ENCODE measurements at places on chromosomes 5 and 9. TPM values are rescaled to one million over a fixed set of nuclear protein-coding genes. Genes with fewer than 3 reads are reported as not detected.

Gene FOXI1
- total RNA-seq = 0.14 TPM

Gene ECSCR
- 8.7 TPM for total RNA-seq

Gene SNX18
- total RNA-seq = 7.8 TPM

Gene TEK
- 2.4 TPM for total RNA-seq

Gene CIZ1
- total RNA-seq = 25.4 TPM

Gene TNFSF15
- total RNA-seq = 1.5 TPM

Gene MYOT
- 0.33 TPM for total RNA-seq

GRCh38 chr9:134637241-134637640, 4.4 kb upstream of the COL5A1 start:
- no peak for DNase-seq
- no peaks in the 10 kb centered on the region for H3K36me3 ChIP-seq
- H3K27ac ChIP-seq = no peak overlapping the region

DNA sequence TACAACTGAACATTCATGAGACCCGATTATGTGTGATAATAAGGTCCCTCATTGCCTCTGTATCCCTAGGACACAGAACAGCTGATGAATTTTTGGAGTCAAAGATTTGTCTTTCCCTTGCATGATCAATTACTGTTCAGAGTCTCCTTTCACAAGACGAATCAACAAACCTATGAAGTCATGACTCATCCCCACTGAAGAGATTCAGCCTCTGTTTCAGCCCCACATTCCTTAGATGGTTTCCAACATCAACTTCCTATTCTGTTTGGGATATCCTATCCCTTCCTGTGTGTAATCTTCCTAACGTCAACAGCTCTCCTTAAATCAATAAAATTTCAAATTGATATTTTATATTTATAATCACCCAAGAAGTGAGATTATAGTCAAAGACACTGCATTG, 199.0 kb downstream of the DNAH5 start:
- H3K36me3 ChIP-seq = no peaks in the 10 kb centered on the region
- H3K4me1 ChIP-seq = no peaks in the 10 kb centered on the region
- H3K27ac ChIP-seq = no peak overlapping the region
- H3K27me3 ChIP-seq = no peaks in the 10 kb centered on the region

DNA sequence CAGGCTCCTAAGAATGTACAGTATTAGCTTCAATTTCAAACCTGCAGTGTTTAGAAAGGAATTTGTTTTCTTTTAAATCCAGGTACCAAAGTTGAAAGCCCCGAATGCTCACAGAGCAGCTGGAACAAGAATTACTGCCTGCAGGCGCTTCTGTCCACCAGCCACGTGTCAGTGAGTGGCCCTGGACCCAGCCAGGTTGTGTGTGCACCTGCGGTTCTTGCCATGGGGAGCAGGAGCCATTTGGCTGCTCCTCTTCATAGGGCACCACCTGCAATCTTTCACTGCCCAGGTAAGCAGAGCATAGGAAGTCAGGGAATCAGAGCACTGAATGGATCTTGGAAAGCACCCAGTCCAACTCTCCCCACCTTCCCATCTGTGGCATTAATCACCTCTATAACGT, 79.5 kb upstream of the PIP5K1B start:
- no peak for DNase-seq
- no peak overlapping the region for H3K27ac ChIP-seq
- no peak overlapping the region for H3K4me3 ChIP-seq
- no peaks in the 10 kb centered on the region for H3K27me3 ChIP-seq

- H3K36me3 ChIP-seq = peaks cover 62% of the 10 kb centered on the region
- no peaks in the 10 kb centered on the region for H3K4me1 ChIP-seq
- H3K4me3 ChIP-seq = no peak overlapping the region
- no peak overlapping the region for H3K27ac ChIP-seq
- DNase-seq = no peak
Observed at GRCh38 chr5:157350939-157351801, 85.2 kb downstream of the CYFIP2 start.

DNA sequence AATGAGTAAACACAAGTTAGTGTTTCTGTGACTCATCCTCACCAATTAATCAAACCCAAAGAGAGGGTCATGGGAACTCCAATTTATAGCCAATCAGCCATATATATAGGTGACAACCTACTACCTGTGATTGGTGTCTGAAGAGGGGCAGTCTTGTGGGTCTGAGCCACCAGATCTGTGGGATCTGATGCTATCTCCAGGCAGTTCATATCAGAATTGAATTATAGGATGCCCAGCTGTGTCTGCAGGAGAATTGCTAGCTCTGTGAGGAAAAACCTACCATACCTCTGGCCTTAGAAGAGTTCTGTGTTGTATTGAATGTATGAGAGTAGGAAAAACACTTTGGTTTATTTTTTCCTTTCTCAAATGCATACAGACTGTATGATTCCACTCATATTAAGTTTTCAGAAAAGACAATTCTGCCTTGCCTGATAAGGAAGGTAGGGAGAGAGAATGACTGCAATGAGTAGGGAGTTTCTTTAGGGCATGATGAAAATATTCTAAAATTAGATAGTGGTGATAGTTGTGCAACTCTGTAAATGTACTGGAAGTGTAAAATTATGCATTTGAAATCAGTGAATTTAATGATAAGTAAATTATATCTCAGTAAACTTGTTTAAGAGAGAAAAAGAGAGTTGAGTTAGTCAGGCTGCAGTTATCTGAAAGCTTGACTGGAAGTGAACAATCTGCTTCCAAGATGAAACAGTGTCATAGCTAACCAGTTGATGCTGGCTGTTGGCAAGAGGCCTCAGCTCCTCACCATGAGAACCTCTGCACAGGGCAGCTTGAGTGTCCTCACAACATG, 274.9 kb downstream of the AUH start:
- no peak overlapping the region for H3K4me3 ChIP-seq
- DNase-seq = no peak
- H3K27ac ChIP-seq = no peak overlapping the region
- H3K27me3 ChIP-seq = no peaks in the 10 kb centered on the region
- peaks cover 5% of the 10 kb centered on the region for H3K4me1 ChIP-seq

DNA sequence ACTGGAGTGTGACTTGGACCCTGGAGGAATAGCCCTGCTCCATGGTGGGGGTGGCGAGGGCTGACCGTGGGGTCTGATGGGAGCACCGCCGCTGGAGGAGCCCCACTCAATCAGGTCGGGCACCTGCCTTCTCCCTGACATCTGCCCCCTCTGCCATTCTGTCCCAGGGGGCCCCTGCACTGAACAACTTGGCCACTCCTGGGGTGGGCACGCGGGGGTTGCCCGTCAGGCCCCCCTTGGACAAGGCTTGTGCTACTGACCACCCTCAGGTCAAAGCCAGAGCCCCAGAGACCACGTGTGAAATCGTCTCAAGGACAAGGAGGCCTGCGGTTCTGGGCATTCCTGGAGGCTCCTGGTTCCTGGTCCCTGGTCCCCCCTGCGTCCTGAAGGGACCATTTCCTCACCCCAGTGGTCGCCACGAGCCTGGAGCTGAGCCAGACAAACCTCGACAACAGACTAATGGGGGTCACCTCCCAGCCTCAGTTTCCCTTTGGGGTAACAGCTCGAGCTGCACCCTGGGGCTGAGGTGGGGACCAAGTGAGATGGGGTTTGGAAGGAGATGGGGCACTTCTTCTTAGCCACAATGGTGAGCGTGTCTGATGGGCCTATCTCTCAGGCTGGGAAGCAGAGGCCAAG, 73.4 kb upstream of the RNU6ATAC start:
- no peaks in the 10 kb centered on the region for H3K36me3 ChIP-seq
- H3K27me3 ChIP-seq = peaks cover 12% of the 10 kb centered on the region
- no peak overlapping the region for H3K27ac ChIP-seq

DNA sequence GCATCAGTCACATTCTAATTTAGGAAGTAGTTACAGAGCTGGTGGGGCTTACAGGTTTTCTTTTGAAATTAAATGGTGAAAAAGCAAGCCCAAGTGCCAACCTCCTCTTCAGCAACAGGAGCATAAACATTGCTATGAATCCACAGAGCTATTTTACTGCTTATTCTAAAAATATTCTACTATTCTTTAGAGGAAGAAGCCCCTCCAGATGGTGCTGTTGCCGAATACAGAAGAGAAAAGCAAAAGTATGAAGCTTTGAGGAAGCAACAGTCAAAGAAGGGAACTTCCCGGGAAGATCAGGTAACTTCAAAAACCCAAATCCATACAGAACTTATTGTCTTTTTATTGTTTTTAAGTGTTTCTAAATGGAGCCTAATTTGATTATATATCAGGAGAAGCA, 202.8 kb downstream of the CWC27 start:
- H3K4me3 ChIP-seq = no peak overlapping the region
- no peaks in the 10 kb centered on the region for H3K4me1 ChIP-seq

GRCh38 chr5:106757672-106758071, 913.1 kb downstream of the EFNA5 start:
- H3K4me3 ChIP-seq = no peak overlapping the region
- H3K27ac ChIP-seq = no peak overlapping the region
- no peaks in the 10 kb centered on the region for H3K36me3 ChIP-seq
- H3K4me1 ChIP-seq = no peaks in the 10 kb centered on the region

DNA sequence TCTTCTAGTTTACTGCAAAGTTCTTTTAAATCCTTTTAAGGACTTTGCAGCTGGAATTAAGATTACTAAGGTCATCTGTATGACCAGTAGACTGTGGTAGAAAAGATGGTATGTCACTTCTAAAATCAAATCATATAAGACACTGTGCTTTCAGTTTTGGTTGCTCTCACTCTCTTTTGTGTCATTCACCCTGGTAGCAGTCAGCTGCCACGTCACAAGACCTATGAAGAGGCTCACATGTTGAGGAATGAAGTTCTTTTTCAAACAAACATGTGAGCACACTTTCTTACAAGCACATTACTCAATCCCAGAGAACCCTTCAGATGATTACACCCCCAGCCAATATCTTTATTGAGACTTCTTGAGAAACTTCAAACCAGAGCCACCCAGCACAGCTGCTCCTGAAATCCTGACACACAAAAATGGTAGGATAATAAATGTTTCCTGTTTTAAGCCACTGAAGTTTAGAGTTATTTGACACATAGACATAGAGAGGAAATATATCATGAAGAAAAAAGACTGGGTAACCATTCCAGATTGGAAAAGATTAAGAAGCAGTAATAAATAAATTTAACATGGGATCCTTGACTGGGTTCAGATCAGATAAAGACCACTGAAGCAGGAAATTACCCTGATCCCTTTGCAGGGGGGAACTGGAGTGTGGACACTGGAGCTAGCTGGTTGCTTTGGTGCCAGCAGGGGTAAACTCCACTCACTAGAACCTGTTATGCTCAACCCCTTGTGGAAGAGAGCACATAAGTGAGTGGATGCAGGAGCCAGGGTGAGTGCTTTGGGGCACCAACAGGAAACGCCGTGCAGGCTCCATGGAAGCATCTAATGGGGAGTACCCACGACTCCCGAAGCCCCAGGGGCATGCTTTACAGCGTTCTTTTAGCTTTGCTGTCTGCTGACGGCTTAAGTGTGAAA, 64.1 kb downstream of the SLCO4C1 start:
- no peaks in the 10 kb centered on the region for H3K36me3 ChIP-seq
- no peak for DNase-seq
- no peak overlapping the region for H3K27ac ChIP-seq
- H3K4me1 ChIP-seq = no peaks in the 10 kb centered on the region
- no peaks in the 10 kb centered on the region for H3K27me3 ChIP-seq

- no peak overlapping the region for H3K27ac ChIP-seq
- no peak overlapping the region for H3K4me3 ChIP-seq
- no peaks in the 10 kb centered on the region for H3K27me3 ChIP-seq
- DNase-seq = no peak
- peaks cover 3% of the 10 kb centered on the region for H3K4me1 ChIP-seq
- no peaks in the 10 kb centered on the region for H3K36me3 ChIP-seq
Observed at GRCh38 chr9:8362250-8362649, 562.7 kb upstream of the DMAC1 start.

- no peaks in the 10 kb centered on the region for H3K27me3 ChIP-seq
- H3K27ac ChIP-seq = peak overlapping the region; percentile 46
- peak; percentile 18 for DNase-seq
- H3K4me3 ChIP-seq = no peak overlapping the region
- no peaks in the 10 kb centered on the region for H3K4me1 ChIP-seq
Observed at GRCh38 chr5:54743997-54744788, 226.6 kb downstream of the SNX18 start.

- peaks cover 44% of the 10 kb centered on the region for H3K4me1 ChIP-seq
- H3K27ac ChIP-seq = no peak overlapping the region
- H3K4me3 ChIP-seq = no peak overlapping the region
- peak; percentile 76 for DNase-seq
- H3K36me3 ChIP-seq = no peaks in the 10 kb centered on the region
- peaks cover 41% of the 10 kb centered on the region for H3K27me3 ChIP-seq
Observed at GRCh38 chr5:177402271-177403043, 2.0 kb upstream of the PFN3 start.

- H3K27me3 ChIP-seq = no peaks in the 10 kb centered on the region
- DNase-seq = no peak
- no peaks in the 10 kb centered on the region for H3K36me3 ChIP-seq
- H3K4me1 ChIP-seq = peaks cover 3% of the 10 kb centered on the region
Observed at GRCh38 chr9:105057551-105057950, 129.6 kb upstream of the ABCA1 start.

Measured in thymus (tissue), 14 donors.